NCI-H1930 (cell line): ENCODE measurements at places on chromosomes 16 and 17.

DNA sequence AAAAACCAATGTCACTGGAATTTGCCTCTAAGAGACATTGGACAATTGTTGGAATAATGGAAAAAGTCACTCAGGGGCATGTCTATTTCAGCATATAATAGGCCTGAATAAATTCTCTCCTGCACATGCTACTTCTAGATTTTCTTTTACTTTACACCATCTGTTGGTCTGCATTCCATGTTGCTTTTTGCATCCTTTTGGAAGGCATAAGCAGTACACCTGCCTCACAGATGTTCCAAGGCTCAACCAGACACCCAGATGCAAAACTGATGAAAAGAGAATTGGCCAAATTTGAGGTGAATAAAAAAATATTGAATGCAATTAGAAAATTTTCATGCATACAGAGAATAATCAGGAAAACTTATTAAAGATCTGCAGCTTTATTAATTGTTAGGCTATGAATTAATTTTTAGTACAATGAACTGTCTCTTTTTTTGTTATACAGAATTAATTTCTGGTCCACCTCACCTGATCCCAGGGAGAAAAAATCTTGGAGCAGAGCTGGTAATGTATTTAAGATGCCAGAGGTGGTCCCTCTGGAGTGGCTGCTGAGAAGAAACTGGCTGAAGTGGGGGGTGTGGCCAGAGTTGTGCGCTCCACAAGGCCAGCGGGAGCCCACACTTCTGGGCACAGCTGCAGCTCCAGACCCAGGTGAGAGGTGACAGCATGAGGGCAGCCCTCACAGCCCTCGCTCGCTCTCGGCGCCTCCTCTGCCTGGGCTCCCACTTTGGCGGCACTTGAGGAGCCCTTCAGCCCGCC, 778.6 kb downstream of the CDH11 start:
- DNase-seq, result no peak

DNA sequence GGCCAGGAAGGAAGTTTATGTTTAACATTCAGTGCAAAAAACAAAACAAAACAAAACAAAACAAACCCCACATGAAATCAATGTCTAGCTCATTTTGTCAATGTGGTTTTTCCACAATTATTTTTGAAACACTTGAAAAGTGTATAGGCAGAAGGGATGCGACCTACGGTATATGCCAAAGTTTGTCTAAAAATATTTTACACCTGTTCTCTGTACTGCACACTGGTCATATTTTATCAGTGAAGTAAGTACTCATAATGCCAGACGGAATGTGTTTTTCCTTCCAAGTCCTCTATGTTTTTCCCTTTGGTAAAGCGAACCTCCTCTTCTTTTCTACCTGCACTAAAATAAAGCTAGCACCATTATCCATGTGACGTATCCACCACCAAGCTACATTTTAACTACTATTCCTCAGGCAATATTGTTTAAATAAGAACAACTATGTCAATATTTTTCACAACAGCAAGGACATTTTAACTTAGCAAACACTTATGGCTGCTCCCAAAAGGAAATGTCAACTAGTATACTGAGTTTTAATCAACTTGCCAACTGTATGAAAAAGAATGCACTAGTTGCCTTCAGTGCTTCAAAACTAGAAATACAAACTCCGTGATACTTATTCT, 10.3 kb downstream of the TOB1 start:
- DNase-seq, result no peak

GRCh38 chr17:17845046-17845775, 8.4 kb upstream of the SREBF1 start:
- no peak for DNase-seq

DNA sequence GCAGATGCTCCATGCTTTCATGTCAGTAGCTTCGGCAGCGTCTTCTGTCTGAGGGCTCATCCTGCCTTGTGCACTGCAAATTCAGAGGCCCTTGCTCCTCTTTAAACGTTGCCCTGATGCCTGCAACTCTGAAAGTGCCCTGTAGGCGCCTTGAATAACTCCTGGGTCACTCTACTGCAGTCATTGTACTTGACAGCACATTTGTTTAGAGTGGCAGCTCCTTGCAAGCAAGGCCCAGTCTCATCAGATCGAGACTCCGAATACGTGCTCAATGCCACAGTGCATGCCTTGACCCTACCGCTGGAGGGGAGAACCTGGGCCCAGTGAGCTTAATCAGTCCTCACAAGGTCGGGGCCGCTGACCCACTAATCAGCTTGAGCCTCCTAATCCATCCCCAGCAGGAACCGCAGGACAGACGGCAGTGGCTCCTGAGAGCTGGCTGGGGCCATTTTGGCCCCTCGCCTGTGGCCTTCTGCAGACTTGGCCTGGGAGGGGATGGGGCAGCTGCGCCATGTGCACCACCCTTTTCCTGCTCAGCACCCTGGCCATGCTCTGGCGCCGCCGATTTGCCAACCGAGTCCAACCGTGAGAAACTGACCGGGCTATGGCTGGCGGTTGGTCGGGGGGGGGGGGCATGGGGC, at the start of gene PRCD:
Gene PRCD, plus strand, starts transcription at position 414 of the 641 bp plus-strand sequence. Its CDS starts 98 bp downstream, at position 512.
- no peak for DNase-seq

GRCh38 chr16:85236818-85237150, 124.5 kb upstream of the CIBAR2 start:
- DNase-seq, result no peak

- no peak for DNase-seq
Observed at GRCh38 chr17:31688701-31689100, 170.3 kb downstream of the COPRS start.

GRCh38 chr16:51621610-51622009, 470.5 kb upstream of the SALL1 start:
- DNase-seq, result no peak

GRCh38 chr16:9365370-9365728, 273.9 kb downstream of the HAPSTR1 start:
- DNase-seq, result no peak

- DNase-seq, result no peak
Observed at GRCh38 chr16:56651586-56651985, at the start of gene MT1B. Gene MT1B (plus strand): TSS chr16:56651886. CDS start chr16:56651954, 68 bp downstream.

DNA sequence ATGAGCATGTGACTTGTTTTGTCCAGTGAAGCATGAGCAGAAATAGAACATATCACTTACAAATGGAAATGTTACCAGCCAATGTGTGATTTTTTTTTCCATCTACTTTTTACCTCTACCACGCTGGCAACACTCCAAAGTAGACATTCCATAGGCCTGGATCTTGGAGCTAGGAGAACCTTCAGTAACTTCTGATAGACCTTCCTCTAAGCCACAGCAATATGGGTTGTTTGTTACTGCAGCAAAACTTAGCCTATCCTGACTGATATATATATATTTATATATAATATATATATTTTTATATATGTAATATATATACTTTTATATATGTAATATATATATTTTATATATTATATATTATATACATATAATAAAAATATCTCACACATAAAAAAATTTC, 284.4 kb upstream of the XYLT1 start:
- DNase-seq, result no peak

DNA sequence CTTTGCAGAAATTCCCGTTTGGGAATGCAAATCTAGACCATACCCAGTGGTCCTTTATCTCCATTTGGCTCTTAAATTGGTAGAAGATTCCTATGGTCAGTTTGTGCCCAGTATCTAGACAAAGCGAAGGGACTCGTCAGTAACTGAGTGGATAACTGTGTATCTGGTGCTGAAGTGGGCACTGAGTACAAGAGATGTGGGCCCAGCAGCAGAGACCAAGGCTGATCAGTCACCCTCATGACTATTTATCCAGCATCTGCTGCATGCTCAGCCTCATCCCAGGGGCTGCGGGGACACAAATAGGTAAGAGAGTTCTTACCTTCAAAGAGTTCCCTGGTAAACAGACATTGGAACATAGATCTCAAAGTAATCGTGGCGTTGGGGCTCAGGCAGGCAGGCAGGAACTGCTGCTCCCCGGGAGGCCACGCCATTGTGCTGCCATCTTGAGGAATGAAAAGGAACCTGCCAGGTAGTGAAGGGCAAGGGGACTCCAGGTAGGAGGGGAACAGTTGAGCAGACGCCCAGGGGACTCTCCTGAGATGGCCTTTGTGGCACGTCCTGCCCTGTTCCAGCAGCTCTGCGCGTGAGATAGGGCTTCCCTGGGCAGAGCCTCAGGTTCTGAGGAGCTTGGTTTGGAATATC, 10.3 kb downstream of the NT5M start:
- DNase-seq, result peak; percentile 13

GRCh38 chr16:1561836-1562235, 28.4 kb downstream of the TMEM204 start:
- DNase-seq, result no peak

DNA sequence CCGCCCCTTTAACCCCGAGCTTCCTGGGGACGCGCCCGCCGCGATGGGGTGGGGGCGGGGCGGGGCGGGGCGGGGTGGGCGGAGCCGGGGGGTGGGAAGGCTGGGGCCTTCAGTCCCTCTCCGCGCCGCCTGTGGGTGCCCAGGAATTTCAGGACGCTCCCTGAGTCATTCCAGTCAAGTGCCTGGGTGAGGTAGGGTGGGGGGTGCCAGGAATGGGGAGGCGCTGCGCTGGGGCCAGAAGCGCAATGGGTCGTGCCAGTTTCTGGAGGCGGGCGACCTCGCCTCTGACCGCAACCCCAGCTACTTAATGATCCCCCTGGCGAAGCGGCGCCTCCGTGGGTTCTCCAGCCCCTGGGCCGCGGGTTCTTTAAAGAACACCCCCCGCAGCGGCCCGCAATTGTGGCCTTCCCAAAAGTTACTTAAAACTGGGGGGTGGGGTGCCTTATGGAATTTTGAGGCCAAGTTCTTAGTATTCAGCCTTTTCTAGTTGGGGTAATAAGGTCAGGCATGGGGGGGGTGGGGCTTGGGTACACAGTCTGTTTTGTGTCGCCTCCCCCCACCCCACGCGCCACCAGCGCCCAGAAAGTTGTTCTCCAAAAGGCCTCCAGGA, 826 bp upstream of the GSE1 start:
- peak; percentile 30 for DNase-seq

GRCh38 chr17:8745586-8746500, 1.2 kb upstream of the CCDC42 start:
- peak; percentile 62 for DNase-seq

DNA sequence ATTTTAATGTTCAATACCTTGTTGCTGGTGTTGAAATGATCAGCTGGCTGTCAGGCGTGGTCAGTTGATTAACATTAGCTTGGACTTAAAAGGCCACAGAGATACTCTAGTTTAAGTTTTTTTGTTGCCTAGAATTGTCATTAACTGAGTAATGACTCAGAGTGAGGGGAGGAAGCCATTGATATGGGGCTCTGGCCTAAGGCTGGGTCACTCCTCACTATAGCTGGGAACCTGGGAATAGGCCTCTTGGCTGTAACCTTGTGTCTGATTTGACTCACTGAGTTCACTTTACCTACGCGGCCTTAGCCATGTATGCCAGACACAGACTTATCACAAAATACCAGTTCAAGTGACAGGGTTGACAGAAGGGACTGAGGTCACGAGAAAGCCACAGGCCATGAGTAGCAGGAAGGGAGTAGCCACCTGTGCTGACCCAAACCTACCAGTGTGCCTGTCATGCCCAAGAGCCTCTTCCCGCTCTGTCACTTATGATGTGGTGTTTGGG, 37.9 kb upstream of the ADCY7 start:
- DNase-seq, result no peak

GRCh38 chr17:32755045-32755805, 121.7 kb downstream of the MYO1D start:
- DNase-seq, result peak; percentile 35

DNA sequence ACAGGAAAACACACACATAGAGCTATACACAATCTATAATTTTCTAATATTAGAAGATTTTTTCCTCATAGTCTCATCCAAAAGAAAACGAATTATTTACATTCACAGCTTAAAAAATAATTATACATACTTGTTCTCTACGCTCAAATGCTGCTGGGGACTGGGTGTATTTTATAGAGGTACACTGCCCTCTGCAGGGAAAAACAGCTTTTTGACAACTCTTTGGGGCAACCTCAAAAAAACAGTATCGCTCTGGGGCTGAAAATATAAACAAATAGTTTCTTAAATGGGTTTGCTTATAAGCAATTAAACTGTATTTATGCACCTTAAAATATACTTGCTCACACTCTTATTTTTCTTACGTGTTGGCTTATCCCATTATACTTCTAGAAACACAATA, 261.8 kb upstream of the PSMD7 start:
- peak; percentile 19 for DNase-seq

DNA sequence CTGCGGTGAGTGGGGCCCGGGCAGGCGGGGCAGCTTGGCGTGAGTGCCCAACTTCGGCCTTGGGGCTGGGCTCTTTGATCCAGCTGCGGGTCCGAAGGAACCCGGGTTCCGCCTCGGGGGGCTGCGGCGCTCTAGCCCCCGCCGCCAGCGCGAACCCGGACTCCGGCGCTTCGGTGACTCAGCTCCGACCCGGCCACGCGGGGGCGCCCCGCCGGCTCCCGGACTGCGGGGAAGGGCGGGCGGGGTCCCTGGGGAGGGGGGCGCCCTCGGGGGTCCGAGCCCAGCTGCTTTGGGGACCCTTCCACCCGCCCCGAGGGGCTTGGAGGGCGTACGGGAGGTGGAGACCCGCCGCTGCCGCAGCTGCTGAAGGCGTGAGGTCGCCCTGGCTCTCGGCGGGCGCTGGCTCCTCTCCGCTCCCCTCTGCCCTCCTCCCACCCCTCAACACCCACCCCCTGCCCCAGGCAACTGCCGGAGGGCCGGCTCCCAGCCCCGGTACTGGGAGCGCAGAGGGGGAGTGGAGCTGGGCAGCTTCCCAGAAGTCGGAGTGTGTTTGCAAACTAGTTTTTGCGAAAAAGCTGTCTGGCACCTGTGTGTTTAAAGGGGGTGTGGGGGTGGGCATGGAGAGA, 516 bp downstream of the CPNE2 start:
- DNase-seq, result no peak

DNA sequence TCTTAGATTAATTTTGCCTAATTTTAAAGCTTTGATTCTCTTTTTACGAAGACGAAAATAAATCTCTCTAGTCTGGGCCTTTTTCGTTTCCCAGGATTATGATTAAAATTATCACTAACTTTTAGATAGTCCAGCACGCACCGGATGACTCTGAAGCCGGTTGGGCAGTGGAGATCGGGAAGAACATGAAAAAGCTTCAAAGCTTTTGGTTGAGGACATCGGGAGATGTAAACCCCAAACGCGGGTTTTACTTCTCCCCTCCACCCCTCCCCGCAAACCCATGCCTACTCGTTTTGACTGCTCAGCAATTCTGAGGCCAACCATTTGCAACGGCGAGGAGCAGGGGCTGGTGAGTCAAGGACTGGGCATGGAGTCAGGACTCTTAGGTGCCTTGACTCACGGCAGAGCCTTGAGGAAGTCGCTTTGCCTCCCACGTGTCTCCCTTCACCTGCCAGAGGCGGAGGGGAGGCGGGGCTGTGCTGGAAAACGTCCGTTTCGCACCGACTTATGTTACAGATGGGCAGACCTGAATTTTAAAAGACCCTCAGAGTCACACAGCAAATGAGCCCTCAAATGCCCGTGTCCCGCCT, 989 bp upstream of the DUSP14 start:
- peak; percentile 52 for DNase-seq

- DNase-seq, result no peak
Observed at GRCh38 chr17:512311-512710, 159.7 kb upstream of the RPH3AL start.
